ENCODE measurements at places on chromosomes 6 and 20.

DNA sequence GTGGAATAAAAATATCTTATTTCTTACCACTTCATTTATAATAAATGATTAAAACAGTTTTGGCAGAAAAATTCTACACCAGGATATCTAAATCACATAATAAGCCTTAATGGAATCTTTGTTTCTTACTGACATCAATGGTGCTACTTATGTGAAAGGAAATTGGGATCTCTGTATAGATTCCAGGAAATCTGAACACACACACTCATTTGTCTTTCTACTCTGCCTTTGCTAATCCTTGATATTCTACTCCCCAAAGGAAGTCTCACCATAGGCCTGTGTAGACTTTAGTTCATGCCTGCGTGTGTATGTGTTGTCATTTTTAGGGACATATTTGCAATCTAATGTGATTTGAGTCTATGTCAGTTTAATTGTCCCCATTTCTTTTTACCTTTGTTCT is 7.9 kb downstream of the ADGRB3 start:
- no peak for DNase-seq

- no peak for DNase-seq
Observed at GRCh38 chr20:1893721-1894470, 1.3 kb upstream of the SIRPA start.

- no peak for DNase-seq
Observed at GRCh38 chr6:129567374-129567773, 142.6 kb downstream of the ARHGAP18 start.

DNA sequence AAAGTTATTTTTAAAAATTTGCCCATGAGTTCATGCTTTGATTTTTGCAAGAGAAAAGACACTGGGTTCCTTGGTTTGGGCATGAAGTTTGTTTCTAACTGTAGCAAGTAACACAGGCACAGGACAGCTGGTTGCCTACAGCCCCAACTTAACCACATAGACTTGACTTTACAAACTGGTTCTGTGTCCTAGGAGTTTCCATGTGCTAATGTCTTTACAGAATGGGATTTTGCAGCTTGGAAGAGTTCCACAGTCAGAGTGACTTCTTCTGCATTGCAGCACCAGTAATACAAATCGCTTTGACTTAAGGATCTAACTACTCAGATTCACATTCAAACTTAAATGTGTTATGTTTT is 44.3 kb downstream of the OR2B2 start:
- no peak for DNase-seq

DNA sequence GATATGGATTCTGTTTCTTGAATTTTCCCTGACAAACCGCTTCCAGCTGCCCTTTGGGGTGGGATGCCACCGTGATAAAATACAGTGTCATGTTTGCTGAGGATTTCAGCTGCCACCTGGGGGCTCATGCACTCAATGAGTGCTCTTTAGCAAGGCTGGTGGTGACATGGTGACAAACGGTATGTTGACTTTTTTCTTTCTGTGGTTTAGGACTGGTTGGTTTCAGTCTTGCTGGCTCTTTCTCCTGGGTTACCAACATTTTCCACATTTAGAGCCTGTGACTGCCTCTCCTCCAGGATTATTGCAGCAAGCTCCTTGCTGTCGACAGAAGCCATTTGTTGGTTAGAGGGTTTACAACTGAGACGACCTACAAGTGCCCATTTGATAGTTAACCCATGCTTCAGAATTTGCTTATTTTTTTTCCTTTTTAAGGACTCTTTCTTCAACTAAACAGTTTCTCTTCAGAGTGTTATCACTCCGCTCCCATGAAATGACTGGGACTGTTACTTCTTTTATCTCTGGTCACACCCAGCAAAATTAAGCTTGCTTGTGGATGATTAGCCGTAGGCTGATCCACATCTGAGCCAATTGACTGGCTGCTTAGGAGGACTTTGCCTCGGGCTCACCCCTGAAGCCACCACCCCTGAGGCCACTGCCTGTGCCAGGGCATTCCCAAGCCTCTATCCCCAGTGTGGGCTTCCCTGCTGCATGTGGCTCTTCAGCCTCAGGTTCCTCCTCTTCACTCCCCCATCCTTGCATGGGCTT is 48.4 kb upstream of the CDYL start:
- DNase-seq: no peak
